AG20443 (cell line): ENCODE measurements at places on chromosomes 5 and 9.
A peak's percentile ranks its signal among the peaks of the same experiment; 100 is the strongest.

- DNase-seq, result no peak
These were observed 32.2 kb upstream of the FRMD3 start for GRCh38 chr9:83570359-83570758.

- DNase-seq, result no peak
These were observed 102.2 kb downstream of the APTX start for GRCh38 chr9:32899181-32899580.

DNA sequence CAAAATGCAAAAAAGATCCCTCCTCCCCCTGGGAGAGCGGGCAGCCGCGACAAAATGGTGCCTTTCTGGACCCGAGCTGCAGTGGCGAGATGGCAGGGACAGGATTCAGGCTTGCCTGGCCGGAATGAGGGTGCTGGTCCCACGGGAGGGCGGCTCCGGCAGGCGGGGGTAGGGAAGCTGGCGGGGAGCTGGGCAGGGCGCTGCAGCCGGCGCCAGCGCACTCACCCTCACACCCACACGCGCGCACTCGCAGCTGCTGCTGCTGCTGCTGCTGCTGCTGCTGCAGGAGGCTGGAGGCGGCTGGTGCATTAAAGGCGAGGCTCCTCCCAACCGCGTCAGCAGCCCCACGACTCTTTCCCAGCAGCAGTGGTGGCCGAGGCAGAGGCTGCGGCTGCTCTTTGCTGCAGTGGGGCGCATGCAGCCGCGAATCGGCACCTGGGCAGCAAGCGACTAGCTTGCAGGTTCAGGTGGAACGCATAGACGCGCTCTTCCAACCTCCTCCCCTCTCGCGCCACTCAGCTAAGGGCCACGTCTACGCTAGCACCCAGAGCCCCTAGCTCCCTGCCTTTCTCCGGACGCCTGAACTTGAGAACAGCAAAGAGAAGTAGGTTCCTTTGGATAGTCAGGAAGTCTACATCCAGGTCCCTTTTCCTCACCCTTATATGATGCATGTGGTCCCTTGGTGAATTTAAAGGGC lies at the start of gene PPP2R2B:
Gene PPP2R2B, minus strand, starts transcription at position 282 of the 697 bp plus-strand sequence.
- peak; percentile 48 for DNase-seq

- no peak for DNase-seq
These were observed 26.4 kb downstream of the ARHGEF28 start for GRCh38 chr5:73652391-73652790.

GRCh38 chr5:179862296-179862695 lies 3.7 kb upstream of the MRNIP start:
- no peak for DNase-seq

DNA sequence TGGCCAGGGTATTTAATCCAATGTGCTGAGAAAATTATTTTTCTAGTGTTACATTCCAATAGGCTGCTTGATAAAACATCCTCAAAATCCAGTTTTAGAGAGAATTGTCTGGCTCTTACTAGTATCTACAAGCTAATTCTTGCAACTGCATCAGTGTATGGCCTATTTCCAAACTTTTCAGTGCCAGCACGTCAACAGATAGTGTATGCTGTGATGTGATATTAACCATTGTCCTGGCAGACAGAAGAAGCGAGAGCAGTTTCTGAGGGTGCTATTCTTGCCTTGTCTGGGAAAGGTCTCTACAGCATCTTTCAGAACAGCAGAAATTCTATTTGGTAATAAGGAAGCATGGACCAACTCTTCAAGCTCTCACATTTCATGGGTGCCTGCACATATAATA lies 174.2 kb upstream of the CDH12 start:
- DNase-seq, result no peak

DNA sequence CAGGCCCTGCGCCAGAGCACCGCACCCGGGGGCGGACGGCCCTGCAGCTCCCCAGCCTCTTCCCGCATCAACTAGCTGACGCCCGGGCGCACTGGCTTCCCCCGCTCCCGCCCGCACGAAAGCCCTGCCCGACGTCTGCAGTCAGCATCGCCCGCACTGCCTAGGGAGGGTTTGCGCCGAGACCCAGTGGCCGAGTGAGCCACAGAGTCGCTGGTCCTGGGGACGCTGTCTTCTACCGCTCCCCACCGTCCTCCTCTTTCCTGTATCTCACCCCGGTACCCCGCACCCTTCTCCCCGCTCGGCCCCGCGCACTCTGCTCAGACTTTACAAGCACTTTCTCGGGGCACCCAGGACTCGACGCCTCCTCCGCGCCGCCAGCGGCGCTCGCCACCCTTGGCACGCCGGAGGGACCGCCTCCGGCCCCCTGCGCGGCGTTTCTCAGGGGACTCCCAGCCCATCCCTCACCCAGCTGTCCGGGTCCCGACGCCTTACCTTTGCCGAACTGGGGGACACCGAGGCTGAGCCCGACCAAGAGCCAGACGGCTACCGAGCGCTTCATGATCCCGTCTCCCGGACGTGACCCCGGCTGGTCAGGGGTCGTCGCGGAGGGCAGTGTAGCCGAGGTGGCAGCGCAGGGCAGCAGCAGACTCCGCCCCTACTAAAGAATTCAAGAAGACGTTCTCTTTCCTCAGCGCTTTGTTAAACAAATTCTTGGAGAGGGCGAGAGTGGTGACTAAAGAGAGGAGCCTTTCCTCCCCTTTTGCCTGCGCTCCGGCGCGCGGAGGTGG lies 670 bp downstream of the EDIL3 start:
- peak; percentile 23 for DNase-seq

GRCh38 chr5:45288746-45289145 lies 407.4 kb downstream of the HCN1 start:
- no peak for DNase-seq

DNA sequence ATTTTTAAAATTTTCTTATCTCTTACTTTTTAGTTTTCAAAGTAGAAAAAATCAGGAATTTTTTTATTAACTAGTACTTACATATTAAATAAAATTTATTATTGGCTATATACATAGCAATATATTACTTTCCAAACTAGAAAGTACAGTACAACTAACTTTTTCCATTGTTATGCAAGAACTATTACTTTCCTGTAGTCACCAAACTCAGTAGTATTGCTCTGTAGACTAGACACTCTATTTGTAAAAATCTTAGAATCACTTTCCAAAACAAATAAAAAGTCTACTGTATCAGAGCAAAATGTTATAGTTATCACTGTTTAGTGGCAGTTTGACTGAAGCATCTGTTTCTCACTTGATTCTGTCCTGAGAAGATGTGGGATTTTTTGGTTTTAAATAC lies 55.3 kb upstream of the MACIR start:
- DNase-seq, result no peak

- peak; percentile 63 for DNase-seq
These were observed 35.5 kb upstream of the CDKN2B start for GRCh38 chr9:22044583-22044982.

DNA sequence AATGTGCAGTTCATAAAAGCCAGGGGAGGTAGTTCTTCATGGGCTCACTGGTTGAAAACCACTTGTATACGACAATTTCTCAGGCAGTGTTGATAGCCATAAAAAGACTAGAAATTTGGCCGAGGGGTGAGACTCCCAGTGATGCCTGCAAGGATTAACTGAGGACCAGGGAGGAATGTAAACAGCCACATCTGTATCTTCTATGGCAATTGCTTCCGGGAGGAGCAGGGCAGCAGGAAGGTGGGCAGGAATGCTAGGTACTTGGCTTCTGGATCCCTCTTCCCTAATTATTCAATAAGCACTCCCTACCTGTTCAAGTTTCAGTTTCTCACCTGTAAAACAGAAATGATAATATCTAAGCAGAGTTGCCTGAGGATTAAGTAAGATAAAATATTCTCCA lies 45.4 kb downstream of the TMEM232 start:
- DNase-seq, result no peak

DNA sequence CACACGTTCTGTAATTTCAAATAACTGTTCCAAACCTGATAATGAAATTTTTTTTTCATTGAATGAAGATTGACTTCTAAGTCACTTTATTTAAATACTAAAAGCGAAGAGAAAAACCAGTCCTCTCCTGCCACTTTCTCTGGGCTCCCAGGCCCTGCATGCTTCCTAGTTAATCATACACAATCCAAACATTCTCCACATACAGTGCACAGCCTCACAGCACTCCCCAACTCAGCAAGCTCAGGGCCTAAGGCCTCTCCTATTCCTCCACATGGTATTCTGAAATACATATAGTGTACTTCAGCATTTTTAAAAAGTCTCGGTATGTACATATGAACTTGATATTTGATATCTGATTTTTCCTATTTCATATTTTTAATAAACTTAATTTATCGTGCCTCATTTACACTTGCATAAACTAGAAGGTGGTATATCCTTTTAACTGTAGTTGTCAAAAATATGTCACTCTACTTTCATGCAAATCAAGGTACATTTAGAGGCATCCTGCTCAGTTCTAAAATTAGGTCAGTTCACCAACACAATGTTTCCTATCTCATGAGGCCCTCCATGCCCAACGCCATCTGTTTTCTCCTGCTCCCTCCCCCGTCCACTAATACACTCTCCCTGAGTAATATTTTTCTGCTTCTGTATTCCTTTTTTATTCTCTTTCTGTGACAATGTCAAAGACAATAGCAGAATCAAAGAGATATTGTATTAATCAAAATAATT lies 206.7 kb downstream of the ARRDC3 start:
- DNase-seq, result no peak

- no peak for DNase-seq
These were observed 6.4 kb upstream of the ST6GALNAC6 start for GRCh38 chr9:127905788-127906191.

GRCh38 chr5:113371721-113372196 lies 63.0 kb downstream of the TSSK1B start:
- DNase-seq, result no peak

GRCh38 chr5:77218263-77218662 lies 7.8 kb downstream of the PDE8B start:
- DNase-seq, result peak; percentile 37

- DNase-seq, result no peak
These were observed 100.6 kb downstream of the HACD4 start for GRCh38 chr9:20930836-20931235.

GRCh38 chr5:157167214-157167621 lies 1.2 kb upstream of the GARIN3 start:
- DNase-seq, result peak; percentile 55

DNA sequence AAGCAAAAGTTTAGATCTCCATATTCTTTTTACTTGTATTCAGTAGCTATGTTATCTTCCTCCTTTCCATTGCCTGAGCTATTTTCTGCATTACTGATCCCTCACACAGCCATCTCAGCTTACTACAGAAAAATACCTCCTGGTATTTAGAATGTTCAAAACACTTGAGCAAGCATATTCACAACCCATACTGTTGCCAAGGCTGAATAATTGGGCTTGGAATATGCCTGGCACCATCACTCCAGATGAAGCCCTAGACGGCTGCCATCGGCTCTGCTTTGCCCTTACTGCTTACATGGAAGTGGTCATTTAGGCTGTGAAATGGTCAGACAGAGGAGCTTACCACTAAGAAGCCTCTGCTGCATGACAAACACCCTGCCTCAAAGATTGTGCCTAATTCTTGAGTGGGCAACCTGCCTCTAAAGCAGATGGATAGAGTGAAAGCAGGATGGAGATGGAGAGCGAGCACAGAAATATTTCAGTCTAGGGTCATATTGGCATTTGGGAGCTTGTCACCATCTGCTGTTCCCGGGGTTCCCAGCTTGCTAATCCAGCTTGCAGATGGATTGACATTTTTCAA lies 92.5 kb upstream of the TAS2R1 start:
- DNase-seq, result no peak

DNA sequence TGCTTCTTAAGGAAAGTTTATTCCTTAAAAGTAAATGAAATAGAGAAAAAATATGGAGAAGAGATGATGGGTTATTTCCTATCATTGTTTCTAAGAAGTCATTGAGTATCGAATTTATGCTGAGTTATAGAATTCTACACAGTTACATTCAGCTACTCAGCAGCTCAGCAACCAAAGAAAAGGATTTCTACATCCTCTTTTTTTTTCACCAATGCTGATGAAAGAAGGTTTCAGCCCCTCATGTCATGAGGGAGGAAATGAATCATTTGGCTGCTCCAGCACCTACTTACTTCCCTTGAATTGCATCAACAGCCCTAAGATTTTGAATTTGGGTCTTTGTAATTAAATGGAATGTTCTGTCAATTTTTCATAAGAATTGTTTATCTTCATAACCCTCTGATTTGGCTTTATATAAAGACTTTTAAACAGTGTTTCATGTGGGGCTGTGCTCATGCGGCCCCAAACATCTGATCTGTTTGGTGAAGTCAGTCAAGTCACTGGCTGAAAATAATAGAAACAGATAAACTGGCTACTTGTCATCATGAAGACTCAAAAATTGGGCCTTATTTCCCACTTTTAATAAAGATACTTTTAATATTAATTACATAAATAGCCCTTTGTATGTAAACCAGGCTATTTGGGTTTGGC lies 18.5 kb upstream of the SNX2 start:
- DNase-seq, result peak; percentile 62

- DNase-seq, result no peak
These were observed 45.2 kb upstream of the PPP2CA start for GRCh38 chr5:134271059-134271458.

GRCh38 chr9:14238079-14238478 lies 75.9 kb downstream of the NFIB start:
- no peak for DNase-seq

DNA sequence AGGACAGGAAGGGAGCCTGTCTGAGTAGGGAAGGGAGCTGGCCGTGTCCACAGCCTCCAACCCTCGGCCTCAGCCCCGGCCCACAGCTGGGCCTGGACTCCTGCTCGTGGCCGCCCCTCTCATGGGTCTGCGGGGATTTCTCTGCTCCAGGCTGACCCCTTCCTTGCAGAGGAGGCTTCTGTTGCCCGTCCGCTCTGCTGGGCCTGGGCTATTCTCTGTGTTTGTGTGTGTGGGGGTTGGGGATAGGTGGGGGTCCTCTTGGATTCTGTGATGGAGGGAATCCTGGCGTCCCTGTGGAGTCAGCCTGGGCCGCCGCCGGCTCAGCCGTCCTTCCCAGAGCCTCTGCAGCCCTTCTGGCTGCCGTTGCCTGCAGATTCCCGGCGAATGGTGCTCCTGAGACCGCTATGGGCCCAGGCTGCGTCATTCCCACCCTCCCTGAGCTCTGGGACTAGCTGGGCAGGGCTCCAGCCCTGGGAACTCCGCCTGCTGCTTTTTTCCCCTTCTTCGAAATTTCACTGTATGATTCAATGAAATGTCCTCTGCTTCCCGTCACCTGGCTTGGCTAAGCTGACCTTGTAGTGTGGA lies 64.2 kb downstream of the FGF18 start:
- no peak for DNase-seq
